Left ventricle myocardium superior (tissue), 1 donor: ENCODE measurements at places on chromosomes 3 and 15.

- DNase-seq = no peak
These were observed 58.8 kb upstream of the FAM3D start for GRCh38 chr3:58725326-58725853.

GRCh38 chr3:15295506-15295905 is 36.9 kb downstream of the SH3BP5 start:
- DNase-seq = no peak

GRCh38 chr3:33221241-33221640 is 2.6 kb upstream of the SUSD5 start:
- no peak for DNase-seq

DNA sequence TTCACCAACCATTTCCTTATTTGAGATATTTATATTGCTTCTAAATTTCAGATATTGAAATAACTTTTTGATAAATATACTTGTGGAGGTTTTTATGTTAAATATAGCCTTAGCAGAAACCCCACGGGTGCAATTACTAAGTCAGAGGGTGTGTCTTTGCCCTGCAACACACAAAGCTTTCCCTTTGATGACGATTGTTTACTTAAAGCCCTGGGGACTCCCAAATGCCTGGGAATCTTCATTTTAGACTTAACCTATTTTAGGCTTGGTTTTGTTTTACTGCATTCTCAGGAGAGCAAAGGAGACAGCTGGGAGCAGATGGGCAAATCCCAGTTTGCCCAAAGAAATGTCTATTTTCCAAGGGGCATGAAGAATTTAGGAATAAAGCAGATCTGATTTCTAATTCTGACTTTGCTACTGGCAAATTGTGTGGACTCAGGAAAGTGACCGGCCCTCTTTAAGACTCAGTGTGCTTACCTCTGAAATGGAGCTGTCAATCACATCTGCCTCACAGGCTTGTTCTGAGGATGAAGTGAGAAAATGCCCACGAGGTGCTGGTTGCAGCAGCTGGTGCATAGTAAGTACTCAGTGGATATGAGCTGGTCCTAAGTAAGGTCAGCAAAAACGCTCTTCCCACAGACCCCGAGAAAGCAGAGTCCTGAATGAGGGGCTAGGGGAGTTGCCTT is 49.3 kb upstream of the CA12 start:
- DNase-seq = no peak

GRCh38 chr3:197491923-197492664 is 63.7 kb downstream of the BDH1 start:
- DNase-seq = no peak

GRCh38 chr15:48433226-48433886 is 102.1 kb downstream of the DUT start:
- no peak for DNase-seq

DNA sequence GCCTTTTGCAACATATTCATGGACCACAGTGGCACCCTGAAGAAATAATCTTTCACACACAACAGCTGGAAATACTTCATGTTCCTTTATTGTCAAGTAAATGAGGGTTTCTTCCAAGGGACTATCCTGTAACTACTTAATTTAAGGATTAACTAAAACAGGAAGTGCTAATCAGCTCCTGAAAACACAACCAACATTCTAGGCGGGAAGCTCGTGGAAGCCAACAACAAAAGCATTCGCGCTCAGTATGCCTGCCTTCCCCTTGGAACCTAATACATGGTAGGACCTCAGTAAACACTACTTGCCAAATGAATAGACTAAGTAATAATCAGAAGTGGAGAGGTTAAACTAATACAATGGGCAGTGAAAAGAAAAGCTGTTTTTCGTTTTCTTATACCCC is 300.9 kb downstream of the RORA start:
- DNase-seq = no peak

- DNase-seq = no peak
These were observed 265.1 kb downstream of the TJP1 start for GRCh38 chr15:29557171-29557570.

DNA sequence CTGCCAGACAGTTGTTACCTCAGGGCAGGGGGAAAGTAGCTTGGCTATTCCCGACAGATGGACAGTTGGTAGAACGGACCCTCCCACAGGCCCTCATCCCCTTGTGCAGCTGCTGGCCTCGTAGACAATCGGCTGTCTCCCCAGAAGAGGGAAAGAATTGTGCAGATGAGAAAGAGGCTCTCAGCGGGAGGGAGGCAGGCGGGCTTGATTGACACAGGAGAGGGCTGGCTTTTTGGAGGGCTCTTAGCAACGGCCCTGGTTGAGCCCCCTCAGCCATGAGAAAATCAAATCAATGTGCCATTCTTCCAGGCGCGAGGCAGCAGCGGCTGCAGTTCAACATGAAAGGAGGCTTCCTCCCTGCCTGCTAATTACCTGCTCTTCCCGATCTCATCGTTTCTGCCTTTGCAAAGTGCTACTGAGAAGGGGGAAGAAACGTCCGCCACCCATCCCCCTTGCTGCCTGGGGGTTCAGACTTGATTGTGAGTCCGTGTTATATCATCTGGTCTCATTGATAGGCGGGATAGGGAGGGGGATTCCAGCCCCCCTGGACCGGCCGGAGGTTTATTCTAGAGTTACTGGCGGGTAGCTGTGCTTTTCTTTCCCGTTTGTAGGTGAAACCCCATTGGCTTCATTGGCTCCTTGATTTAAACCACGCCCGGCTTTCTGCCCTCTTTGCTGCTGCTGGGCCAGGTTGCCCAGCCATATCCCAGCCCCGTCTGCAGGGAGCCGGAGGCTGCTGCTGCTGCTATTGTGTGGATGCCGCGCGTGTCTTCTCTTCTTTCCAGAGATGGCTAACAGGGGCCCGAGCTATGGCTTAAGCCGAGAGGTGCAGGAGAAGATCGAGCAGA is at the start of gene TAGLN3:
TSS of gene TAGLN3 (plus strand) at position 287 of the 848 bp plus-strand sequence. CDS start at position 788, 501 bp downstream.
- DNase-seq = no peak

DNA sequence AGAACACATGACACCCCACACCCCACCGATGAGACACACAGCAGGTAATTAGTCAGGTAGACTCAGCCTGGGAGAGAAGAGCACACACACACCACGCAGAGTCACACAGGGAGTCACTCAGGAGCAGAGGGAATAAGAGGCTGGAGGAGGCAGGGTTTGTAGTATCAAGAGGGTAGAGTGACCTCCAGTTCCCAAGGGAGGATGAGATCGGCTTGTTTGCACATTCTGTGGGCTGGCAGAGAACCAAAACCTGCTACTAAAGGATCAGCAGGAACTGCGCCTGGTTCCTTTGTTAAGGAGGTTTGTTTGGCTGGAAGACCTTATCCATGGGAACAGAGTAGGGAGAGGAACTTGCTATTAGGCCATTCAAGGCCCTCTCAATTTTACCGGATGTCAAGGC is 281.4 kb upstream of the SLCO3A1 start:
- DNase-seq = no peak

DNA sequence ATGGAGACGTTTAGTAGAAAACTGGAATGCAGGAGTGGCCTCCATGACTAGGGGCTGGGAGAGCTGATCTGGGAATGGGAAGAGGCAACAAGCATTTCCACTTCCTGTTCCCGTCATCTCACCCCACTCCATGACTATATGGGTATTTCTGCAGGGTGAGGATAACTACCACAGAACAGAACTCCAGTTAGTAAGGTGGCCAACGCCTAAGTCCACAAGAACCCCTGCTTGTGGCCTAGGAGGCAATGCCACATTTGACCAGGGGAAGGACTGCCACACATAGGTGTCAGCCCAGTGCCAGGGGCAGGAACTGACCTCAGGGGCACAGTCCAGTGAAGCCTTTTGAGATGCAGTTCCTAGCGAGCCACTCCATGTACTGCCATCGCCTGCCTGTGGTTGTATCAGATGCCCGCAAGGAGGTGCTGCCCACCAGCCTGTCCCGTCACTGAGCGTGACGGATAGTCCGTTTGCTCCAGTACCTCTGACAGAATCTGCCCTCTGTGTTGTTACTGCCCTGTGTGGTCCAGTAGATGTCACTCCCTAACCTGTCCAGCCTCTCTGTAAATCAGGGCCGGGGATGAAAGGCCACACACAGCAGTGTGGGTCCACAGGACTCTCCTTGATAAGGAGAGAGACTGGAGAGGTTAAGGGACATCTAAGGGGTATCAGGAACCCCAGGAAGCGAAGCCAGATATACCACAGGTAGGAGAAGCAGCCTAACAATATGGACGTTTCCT is 3.5 kb upstream of the MTFMT start:
- peak; percentile 70 for DNase-seq

DNA sequence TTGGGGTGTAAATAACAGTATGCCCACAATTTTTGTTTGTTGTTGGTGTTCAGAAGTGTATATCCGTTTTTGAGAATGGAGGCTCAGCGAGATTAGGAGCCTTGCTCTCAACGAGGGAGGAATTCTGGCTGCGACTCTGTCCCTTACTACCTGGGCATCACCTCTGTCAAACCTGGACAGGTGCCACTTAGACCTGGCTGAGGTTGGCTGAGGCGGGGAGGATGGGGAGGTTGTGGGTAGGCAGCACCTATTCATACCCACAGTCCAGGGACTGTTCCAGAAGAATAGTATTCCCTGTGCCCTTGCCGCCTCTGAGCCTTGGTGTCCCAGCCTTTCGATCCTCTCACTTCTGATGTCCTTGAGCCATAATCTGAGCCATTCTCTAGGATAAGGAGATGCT is 99.9 kb downstream of the LINGO1 start:
- DNase-seq = no peak

- DNase-seq = no peak
These were observed 243.1 kb upstream of the STT3B start for GRCh38 chr3:31289584-31289983.

DNA sequence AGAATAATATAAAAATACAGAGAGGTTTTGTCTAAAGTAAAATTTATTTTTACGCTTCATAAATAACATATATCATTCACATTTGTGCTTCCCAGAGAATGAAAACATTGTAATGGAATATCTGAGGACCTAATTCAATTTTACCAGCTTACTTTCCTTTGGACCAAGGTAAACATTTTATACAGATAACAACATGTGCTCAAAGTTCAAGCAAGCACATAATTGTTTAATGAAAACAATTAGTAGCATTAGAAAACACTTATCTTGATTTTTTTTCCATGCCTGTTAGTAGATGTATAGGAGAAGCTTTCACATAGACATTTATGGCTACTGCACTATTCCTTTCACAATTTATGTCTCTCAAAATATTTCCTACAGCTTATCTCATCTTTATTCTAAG is 400.0 kb downstream of the ZIC1 start:
- no peak for DNase-seq

- peak; percentile 49 for DNase-seq
These were observed 794.8 kb downstream of the MCTP2 start for GRCh38 chr15:95025924-95026728.

DNA sequence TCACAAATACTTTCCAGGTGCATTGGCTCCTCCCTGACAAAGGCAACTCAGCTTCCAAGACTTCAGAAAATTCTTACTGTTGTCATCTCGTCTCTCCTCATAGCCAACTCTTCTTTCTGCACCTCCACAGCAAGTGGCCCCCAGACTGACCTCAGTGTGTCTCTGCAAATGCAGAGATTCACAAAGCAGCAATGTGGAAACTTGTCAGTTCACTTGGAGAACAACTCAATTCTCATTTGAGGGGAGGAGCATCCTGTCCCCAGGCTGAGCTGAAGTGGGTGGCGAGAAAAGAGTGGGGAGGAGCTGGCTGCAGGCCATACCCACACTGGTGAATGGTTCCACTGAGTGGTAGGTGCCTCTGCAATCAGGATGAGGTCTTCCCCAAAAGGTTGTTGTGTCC is 248.7 kb upstream of the IL12A start:
- no peak for DNase-seq

DNA sequence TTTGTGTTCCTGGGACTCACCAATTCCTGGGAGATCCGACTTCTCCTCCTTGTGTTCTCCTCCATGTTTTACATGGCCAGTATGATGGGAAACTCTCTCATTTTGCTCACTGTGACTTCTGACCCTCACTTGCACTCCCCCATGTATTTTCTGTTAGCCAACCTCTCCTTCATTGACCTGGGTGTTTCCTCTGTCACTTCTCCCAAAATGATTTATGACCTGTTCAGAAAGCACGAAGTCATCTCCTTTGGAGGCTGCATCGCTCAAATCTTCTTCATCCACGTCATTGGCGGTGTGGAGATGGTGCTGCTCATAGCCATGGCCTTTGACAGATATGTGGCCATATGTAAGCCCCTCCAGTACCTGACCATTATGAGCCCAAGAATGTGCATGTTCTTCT is 16.8 kb downstream of the OR4F15 start:
- DNase-seq = no peak

GRCh38 chr3:195403841-195404408 is 38.9 kb downstream of the ACAP2 start:
- DNase-seq = no peak

DNA sequence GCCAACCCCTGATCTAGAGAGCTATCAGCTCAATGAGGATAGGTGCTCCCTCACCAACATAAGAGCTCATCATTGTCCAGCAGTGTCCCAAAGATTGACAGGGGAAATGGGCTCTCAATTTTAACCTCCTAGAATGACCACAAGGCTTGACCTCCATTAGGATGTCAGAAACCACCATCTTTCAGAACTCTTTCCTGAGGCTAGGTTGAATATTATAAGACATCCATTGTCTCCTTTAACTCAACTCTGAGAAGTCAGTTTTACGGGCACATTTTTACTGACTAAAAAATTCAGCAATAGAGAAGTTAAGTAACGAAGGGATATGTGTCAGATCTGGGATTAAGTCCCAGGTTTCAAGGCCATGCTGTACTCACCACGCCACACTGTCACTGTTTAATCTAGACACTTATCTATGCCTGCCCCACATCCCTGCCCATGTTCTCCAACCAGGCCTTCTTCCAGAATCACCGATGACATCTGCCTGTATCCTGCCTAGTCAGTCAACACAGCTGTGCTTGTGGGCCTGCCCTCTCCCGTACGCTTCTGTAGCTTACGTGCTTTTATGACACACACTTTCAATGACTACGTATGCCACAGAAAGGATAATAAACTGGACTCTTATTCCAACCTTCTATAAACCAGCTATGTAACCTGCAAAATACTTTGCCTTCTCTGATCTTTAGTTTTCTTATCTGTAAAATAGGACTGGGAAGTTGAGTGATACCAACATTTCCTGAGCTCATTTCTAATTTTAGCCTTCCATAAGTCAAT is 17.1 kb upstream of the MUC13 start:
- no peak for DNase-seq

GRCh38 chr15:38463893-38464292 is 10.0 kb downstream of the FAM98B start:
- DNase-seq = no peak

GRCh38 chr3:188546835-188547670 is 393.1 kb downstream of the LPP start:
- DNase-seq = no peak

GRCh38 chr15:70912187-70912586 is 19.6 kb downstream of the LRRC49 start:
- no peak for DNase-seq

DNA sequence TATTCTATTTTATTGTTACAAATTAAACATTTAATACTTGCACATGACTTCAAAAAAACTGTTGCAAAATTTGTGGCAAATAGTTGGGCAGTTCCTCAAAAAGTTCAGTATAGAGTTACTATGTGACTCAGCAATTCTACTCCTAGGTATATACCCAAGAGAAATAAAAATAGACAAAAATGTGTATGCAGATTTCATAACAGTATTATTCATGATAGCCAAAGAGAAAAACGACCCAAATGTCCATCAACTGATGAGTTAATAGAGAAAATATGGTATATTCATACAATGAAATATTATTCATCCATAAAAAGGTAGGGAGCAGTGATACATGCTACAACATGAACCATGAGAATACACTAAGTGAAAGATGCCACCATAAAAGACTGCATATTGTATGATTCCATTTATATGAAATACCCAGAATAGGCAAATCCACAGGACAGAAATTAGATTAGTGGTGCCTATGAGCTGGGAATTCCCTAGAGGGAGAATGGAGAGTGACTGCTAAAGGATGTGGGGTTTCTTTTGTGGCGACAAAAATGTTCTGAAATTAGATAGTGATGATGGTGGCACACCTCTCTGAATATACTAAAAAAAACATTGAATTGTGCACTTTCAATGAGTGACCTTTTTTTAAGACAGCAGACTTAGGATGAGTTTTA is 31.6 kb upstream of the CLASP2 start:
- DNase-seq = no peak
